ENCODE measurements at places on chromosomes 13 and 19. TPM values are rescaled to one million over a fixed set of nuclear protein-coding genes. Genes with fewer than 3 reads are reported as not detected.

- no peak for DNase-seq
These were observed 11.2 kb downstream of the ACTN4 start for GRCh38 chr19:38658462-38659306.

CD37 gene
- total RNA-seq = 33.0 TPM

DNA sequence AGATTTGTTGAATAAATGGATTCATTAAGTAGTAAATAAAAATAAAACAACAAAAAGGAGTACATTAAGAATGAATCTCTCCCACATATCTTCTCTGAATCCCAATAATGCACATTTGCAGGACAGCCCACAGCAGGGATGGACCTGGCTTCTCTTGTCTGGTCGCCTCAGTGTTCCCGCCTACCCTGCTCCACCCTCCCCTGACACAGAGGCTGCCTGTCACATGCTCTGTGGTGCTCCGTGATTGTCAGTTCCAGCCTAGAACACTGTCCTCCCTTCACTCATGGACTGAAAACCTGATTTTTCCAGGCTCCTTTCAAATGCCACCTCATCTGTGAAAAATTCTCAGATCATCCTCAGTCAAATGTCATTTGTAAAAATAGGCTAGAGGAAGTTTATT, 94.5 kb upstream of the GPR12 start:
- DNase-seq = no peak

CHAMP1 gene
- 20.7 TPM for total RNA-seq

B3GLCT gene
- 9.3 TPM for total RNA-seq

DNA sequence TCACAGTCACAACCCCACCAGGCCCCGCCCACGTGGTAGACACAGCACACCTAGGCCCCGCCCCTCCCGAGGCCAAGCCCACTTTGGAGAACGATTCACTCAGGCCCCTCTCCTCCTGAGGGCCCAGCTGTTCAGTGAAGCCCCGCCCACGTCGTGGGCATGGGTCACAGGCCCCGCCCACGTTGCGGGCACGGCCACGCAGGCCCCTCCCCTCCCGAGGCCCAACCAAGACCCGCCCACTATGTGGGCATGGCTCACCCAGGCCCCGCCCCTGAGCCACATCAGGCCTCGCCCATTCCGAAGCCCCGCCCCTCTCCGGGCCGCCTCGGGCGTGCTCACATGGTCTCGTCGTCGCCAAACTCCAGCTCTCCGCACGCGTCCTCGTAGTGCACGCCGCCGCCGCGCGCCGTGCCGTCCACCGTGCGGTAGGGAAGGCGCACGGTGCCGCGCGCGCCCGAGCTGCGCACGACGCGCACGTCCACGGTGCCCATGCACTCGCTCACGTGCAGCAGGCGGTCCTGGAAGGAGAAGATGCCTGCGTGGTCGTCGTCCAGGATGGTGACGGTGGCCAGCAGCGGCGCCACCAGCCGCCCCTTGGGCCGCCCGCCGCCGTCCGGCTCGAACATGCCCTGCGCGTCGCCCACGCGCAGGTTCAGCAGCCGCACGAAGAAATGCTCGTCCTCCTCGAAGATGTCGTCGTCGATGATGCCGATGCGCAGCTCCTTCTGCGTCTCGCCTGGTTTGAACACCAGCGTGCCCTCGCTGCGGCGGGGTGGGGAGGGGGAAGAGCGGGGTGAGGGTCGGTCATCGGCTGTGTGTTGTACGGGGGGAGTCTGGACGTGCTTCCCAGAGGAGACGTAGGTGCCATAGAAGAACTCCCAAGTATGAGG, 24.0 kb downstream of the SLC8A2 start:
- DNase-seq = no peak

- no peak for DNase-seq
These were observed 92.3 kb downstream of the TNFSF13B start for GRCh38 chr13:108361769-108362168.

OBI1 gene
- 10.2 TPM for total RNA-seq

VSTM1 gene
- total RNA-seq = not detected

GRCh38 chr13:101512650-101513049, 60.2 kb downstream of the ITGBL1 start:
- DNase-seq = no peak

KATNAL1 gene
- 13.7 TPM for total RNA-seq

MISP gene
- 2.2 TPM for total RNA-seq

- no peak for DNase-seq
These were observed 6.1 kb downstream of the RPS9 start for GRCh38 chr19:54206831-54207177.

GRCh38 chr13:92074658-92075057, 676.2 kb downstream of the GPC5 start:
- no peak for DNase-seq

ZNF793 gene
- 11.8 TPM for total RNA-seq

DNA sequence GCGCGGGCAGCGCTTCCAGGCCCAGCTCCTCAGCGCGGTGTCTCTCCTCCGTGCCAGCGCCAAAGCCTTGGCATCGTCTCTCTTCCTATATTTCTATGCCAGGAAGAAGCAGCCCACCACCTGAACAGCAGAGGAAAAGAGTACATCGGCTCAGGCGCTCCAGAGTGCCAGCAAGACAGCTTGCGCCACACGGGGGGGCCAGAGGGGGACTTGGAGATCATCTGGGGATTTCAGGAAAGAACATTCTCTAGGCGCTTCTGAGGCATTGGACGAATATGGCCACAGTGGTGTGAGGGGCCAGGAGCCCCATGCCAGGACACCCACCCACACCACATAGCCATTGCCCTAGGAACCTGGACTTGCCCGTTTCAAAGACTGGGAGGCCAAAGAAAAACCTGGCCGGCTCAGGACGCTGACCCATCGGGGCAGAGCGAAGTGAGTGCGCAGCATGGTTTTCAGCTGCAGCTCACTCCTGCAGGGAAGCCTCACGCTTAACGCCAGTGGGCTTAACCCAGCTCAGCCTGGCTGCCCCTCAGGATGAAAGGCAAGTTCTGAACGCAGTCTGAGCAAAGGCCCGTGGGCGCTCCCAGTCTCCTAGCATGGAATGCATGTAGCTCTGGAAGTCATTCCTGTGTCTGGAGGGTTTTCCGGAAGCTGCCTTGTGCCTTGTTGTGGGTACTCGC, 62.1 kb downstream of the GGACT start:
- no peak for DNase-seq
